Stimulated activated CD8-positive, alpha-beta memory T cell treated with anti-CD3 and anti-CD28 coated beads, Interleukin-7, amount 100 ng/mL, for 24 hours (primary cell): ENCODE measurements at places on chromosomes 2 and 18.

DNA sequence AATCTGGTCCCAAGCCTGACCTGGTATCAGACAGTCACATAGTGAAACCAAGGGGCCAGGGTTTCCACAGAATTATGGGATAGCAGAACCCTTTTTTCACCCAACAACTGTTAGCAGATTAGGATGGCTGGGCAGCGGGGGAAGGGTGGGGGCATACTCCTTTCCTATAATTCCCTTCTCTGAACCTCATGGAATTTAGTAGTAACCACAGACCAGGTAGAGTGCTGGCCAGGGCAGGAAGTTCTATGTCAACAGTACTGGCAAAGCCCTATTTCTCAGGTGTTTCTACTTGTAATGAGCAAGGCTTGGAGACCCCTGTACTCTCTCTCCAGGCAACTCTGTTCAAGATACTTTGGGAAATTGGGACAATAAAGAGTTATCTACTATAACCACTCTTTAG is 174.6 kb downstream of the THADA start:
- DNase-seq = no peak

DNA sequence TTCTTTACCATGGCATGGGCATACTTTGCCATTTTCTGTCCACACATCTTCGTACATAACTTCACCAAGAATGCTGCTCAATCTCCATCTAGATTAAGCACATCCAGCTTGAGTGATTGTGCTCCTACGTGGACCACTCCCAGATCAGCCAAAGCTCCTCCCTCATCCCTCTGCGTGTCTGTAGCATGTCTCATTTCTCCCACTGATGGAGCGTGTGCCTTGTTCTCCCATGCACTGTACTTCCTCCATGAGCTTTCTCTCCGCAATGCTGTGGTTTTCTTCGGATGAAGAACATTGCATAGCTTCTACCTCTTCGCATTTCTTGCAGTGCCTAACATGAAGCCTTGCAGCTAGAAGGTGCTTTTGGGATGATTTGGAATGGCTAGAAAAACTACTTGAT is 13.5 kb downstream of the CCL20 start:
- no peak for DNase-seq

DNA sequence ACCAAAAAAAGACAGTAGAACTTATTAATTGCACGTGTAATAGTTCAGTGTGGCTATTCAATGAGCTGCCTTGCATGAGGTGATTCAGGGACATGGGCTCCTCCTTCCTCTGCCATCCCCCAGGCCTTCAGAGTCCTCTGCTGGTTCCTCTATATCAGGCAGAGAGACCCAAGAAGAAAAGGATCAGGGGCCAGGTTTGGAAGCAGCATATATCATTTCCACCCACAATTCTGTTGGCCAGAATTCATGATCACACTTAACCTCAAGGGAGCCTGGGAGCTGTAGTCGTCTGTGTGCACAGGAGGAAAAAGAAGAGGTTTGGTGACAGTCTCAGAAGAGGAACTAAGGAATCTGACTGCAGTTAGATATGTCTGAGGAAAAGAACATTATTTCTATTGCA is 114.0 kb upstream of the GLS start:
- no peak for DNase-seq

DNA sequence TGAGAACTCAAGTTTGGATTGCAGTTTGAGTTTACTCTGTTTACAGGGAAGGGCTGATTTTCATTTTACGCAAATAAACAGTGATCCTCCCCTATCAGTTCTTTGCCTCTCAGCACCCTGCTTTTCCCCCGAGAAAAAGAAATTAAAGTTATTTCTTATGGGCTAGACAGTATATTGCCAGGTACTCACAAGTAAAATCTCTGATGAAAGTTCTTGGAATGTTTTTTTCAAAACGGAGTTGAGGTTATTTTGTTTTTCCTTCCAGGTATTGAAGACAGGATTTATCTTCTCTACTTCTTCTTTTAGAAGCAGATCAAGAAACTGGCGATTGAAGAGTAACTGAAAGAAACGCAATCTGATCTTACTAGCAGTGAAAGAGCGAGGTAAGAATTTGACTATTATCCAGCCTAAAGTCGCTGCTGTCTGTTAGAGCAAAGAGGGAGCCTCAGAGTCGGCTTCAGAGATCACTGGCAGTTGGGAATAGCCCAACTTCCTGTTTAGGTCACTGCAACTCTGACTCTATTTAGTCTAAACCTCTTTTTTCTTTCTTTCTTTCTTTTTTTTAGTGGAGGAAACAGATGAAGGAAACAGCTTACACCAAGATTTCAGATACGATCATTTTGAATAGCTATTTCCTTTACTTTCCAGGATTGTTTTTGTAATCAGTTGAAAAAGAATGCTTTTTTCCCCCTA is at the start of gene TFPI:
Gene TFPI, minus strand, starts transcription at position 425 of the 693 bp plus-strand sequence. CDS start 50,667 bp downstream, outside the sequence.
- no peak for DNase-seq

- DNase-seq = no peak
These were observed 1374.9 kb upstream of the CELF4 start for GRCh38 chr18:38940475-38940862.

DNA sequence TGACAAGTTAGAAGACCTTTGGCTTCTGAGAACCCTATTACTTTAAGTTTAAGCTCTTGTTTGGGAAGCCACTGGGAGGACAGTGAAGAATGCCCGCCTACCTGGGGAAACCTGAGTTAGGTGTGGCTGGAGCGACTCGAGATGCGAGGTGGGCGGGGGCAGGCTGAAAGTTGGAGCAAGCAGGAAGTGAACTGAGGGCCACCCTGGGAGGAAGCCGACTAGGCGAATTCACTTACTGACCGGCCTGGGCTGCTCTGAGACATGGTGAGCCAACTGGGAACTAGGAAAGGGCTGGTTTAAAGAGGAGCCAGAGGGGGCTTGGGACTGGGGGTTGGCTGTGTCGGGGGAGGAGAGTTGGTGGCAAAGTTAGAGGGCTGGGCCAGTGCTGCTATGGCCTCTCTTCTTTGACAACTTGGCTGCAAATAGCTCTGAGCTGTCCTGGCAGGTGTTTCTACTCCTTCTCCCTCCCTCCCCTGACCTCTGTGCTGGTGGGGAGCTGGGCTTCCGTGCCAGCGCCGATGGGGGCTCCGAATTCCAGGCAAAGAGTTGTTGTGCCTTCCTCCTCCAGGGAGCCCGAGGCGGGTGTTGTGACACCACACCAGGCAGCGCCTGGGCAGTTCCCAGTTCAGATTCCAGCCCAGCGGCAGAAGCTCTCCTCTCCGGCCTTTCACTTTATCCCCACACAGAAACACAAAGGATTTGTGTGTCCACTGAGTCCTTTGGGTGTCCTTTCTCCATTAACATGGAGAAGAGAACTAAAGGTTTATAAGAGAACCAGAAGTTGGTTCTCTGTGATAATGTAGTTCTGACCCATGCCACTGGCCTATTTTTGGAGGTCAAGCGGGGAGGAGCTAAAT is at the start of gene VAMP8:
Gene VAMP8, plus strand, starts transcription at position 201 of the 857 bp plus-strand sequence. Its CDS starts 61 bp downstream, at position 262.
- no peak for DNase-seq
